ENCODE measurements at places on chromosomes 5 and 9.

DNA sequence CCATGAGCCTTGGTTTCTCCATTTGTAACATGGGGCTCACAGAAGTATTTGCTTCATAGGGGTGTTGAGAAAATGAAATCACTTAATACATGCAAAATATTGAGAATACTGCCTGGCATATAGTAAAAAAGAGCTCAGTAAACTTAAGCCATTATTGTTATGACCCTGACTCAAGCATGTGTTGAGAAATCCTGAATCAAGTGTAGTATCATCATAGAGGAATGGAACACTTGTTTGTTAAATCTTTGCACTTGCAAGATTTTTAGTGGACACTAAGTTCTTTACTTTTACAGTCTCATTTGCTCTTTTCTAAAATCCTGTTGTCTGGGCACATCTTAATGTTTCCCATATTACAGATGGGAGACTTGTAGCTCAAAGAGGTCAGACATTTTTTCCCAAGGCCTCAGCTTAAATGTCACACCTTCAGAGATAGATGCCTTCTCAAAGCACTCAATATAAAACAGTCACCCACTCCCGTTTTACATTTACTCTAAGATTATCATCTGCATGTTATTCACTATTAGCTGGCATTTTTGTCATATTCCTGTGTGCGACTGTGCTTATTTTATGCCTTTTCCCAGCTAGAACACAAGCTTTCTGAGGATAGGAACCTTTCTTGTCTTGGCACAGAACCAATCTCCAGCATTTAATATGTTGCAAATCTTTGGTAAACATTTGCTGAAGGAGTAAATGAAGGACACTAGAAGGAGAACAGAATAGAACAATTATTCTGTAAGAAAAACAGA lies 250.0 kb upstream of the TNC start:
- DNase-seq = no peak

DNA sequence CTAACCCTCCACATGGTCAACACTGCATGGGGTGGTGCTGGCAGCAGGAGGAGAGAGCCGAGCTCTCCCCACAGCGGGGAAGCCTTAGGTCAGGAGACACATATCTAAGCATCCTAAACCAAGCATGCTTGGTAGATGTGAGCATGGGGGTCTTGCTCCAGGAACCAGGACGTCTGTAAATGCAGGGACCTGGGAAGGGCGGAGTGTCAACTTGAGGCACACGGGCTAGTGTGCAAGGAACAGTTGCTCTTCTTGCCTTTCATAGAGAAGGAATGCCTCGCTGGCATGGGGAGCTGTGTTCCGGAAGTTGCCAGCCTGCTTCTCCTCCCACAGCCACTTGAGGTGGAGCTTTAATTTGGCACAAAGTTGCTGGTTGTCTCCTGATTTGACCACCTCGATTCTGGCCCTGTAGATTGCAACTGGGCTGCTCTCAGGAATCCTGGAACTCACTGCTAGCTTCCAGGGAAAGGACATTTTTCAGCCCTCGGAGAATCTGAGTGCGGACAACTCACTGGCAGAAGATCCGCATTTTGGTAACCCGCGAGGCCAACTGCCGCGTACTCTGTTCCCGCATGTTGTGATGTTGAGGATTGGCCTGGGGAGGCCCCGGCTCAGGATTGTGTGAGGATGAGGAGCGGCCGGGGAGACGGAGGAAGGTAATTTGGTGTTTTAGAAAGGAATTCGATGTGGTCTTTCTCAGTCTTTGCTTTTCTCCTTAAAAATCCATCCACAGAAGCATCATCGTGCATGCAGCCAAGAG lies 370.3 kb upstream of the IRX1 start:
- no peak for DNase-seq

DNA sequence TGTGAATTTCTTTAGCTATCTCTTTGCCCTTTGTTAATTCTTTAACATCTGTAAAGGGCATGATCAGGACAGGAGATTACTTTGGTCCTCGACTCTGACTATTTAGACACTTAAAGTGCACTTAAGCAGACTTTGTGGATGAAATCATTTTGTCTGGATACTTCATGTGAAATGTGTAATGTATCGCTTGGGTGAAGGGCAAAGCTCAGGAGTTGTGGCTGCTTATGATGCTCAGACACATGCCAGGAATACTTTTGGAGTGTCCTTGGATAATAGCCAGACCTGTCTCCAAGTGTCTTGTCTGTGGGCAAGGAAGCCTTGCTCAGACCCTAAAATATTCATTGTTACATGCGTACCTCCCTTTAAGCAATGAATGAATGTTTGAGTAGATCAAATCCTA lies 87.8 kb downstream of the RAI14 start:
- peak; percentile 100 for DNase-seq

DNA sequence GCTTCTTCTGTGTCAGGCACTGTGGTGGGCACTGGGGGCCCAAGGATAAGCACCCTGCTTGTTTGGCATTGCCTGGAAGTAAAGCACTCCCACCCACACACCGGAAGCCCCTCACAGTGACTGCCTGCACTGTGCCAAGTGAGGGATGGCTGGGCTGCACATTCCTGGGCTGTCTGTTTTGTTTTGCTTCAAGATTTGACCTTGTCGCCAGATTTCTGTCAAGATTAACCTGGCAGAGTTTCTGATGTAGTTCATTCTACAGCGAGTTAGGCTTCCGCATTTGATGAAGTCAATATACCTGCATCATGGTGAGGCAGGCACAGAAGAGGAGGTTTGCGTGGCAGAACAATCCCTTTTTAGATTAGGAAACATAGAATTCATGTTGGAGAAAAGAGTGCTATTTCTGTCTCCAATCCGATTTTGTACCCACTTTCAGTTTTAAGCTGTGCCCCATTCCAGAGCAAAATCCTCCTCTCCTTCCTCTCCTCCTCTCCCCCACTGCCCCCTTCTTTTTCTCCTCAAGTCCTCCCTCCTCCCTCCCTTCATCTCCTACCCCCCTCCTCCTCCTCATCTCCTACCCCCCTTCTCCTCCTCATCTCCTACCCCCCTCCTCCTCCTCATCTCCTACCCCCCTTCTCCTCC lies 14.4 kb upstream of the BOD1 start:
- DNase-seq = no peak

- DNase-seq = no peak
Measured at GRCh38 chr5:142254431-142254830, 70.4 kb downstream of the SPRY4 start.

- no peak for DNase-seq
Measured at GRCh38 chr9:138060365-138060764, 182.8 kb downstream of the CACNA1B start.

DNA sequence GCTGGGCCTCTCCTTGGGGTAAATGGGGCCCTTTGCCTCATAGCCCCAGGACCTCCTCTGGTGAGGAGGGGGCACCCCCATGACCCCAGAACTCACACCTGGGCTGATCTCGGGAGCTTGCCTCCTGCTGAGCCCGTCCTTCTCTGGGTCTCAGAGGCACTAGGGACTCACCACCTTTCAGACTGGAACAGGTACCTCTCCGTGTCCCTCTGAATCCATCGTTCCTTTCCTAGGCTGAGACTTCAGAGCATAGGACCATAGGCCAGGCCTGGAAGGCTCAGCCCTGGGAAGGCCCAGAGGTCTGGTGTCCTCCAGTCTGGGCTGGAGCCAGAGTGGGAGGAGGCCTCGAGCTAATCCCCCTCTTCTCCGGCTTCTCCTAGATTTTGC lies 97.9 kb downstream of the CACNA1B start:
- no peak for DNase-seq

- no peak for DNase-seq
Measured at GRCh38 chr5:57215629-57216195, 41.9 kb downstream of the GPBP1 start.

DNA sequence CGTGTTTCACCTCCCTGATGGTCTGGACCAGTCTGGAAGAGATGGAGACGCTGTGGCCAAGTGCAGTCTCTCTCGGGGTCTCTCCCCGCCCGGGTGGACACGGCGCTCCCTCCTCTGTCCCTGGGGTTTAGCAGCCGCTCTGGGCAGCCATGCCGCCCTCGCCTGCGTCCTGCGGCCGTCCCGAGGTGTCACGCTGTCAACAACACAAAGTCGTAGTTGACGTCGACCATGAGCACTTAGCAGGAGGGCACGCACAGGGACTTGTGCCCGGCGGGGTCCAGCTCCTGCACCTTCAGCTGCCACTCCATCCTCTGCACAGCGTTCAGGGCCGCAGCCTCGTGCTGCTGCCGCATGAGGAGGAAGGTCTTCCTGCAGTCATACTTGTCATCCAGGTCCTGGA lies 368.9 kb downstream of the CDH9 start:
- DNase-seq = no peak

DNA sequence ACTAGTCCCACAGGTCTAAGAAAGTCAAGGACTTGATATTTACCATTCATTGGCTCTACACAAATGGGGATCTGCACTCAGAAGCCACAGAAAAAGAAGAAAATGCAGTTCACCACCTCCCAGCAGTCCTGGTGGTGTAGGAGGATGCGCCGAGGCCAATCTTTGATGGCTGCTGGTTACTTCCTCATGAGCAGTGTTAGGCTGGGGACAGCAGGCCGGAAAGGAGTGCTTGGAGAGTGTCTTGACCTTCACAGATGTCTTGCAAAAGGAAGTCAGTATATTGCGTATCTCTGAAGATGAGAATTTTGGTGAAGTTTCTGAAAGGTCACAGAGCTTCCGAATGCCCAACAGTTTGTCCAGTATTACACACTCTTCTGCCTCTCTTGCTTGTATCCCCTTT lies 597.0 kb downstream of the EBF1 start:
- no peak for DNase-seq

- no peak for DNase-seq
Measured at GRCh38 chr9:1253064-1253979, 203.2 kb downstream of the DMRT2 start.

GRCh38 chr9:134564431-134565170 lies 77.0 kb upstream of the COL5A1 start:
- peak; percentile 58 for DNase-seq

DNA sequence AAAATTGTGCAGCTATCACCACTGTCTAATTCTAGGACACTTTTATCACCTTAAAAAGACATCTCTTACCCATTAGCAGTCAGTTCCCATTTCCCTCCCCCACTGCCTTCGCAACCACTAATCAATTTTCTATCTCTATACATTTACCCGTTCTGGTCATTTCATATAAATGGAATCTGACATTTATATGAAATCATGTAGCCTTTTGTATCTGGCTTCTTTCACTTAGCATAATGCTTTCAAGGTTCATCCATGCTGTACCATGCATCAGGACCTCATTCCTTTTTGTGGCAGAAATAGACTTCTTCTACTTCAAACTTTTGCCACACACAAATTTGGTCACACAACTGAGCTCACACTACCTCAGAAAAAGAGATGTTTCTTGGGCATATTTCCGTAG lies 32.2 kb downstream of the FRMPD1 start:
- DNase-seq = no peak

DNA sequence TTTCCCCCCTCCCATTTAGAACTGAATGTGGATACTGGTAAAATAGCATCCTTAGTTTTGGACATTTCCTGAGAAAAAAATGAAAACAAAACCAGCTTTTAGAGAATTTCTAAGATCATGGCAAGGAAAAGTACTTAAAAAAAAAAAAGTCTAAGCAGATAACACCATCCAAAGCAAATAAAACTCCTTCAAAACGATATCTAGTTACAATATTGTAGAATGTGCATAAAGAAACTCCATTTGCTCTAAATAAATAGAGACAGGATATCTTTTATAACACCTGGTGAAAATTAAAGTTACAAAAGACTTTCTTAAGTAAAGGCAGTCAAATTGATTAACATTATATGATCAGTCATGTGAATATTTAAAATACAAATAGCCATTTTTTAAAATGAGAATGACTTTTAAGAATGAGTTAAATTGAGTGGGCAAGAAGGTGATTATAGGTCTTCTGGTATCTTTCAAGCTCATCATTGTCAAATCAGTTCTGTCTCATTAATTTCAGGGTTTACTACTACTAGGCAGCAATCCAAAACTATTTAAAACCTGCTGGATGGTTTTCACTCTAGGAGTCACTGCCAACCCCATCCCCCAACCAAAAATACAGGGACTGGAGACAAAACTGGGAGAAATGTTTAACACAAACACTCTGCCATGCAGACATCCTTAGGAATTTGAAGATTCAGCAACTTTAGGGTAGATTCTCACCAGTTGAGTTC lies 382.6 kb downstream of the ADGRV1 start:
- no peak for DNase-seq

GRCh38 chr5:132776131-132776937 lies 705 bp downstream of the SEPTIN8 start:
- no peak for DNase-seq
